ENCODE measurements at places on chromosomes 2 and 18. TPM values are rescaled to one million over a fixed set of nuclear protein-coding genes. Genes with fewer than 3 reads are reported as not detected.
A peak's percentile ranks its signal among the peaks of the same experiment; 100 is the strongest.

VWC2L gene
- total RNA-seq, result not detected

IDH1 gene
- 25.9 TPM for total RNA-seq

KCNE4 gene
- 18.3 TPM for total RNA-seq

MATN3 gene
- total RNA-seq, result 0.64 TPM

DNA sequence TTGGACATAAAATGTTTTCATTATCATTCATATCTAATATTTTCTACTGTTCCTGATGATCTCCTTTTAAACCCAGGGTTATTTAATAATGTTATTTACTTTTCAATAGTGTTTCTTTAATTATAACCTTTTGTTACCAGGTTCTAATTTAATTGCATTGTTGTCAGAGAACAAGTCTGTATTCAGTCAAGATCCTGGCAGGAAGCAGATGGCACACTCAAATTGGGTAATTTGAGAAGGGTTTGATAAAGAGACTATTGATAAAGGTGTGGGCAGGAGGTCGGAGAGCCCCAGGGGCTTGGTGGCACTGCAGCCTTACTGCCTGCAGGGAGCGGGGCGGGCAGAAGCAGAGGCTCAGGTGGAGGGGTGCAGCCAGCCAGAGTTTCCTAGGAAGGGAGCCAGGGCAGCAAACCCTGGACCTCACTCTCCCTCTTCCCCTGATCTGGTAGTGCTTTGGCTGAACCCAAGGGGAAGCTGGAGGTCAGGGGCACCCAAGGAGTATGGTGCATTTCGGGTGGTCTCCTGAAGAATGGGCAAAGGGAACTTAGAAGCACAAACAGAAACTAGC is 2.3 kb upstream of the KIF1A start:
- H3K27me3 ChIP-seq, result peaks cover 14% of the 10 kb centered on the region
- no peaks in the 10 kb centered on the region for H3K36me3 ChIP-seq
- H3K4me1 ChIP-seq, result peaks cover 5% of the 10 kb centered on the region

- no peaks in the 10 kb centered on the region for H3K27me3 ChIP-seq
- H3K36me3 ChIP-seq, result no peaks in the 10 kb centered on the region
- H3K4me3 ChIP-seq, result no peak overlapping the region
- no peak overlapping the region for H3K27ac ChIP-seq
Measured at GRCh38 chr2:210303498-210303897, 11.5 kb downstream of the MYL1 start.

DNA sequence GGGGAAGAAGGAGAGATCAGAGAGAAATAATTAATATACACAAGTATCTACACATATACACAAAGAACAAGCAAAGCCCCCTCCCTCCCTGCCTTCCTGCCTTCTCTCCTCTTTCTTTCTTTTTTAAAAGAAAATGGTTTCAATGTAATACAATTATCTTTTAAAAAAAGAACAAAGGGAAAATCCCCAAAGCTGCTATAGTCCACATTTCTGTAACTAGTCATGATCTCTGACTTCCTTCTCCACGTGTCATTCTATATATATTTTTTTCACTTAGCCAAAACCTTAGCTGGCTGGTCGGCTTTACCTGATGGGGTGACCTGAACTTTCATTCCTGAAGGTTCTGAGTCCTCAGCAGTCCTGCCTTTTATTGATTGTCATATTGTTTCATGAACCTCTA is 44.3 kb downstream of the MAP3K20 start:
- peak overlapping the region; percentile 54 for H3K27ac ChIP-seq
- no peaks in the 10 kb centered on the region for H3K27me3 ChIP-seq
- H3K4me3 ChIP-seq, result no peak overlapping the region
- DNase-seq, result no peak
- no peaks in the 10 kb centered on the region for H3K4me1 ChIP-seq

- no peak for DNase-seq
- peak overlapping the region; percentile 69 for H3K27ac ChIP-seq
- peak overlapping the region; percentile 70 for H3K4me3 ChIP-seq
Measured at GRCh38 chr18:28178720-28179119, 1.8 kb upstream of the CDH2 start.
